ENCODE measurements at places on chromosomes 6 and 20.

DNA sequence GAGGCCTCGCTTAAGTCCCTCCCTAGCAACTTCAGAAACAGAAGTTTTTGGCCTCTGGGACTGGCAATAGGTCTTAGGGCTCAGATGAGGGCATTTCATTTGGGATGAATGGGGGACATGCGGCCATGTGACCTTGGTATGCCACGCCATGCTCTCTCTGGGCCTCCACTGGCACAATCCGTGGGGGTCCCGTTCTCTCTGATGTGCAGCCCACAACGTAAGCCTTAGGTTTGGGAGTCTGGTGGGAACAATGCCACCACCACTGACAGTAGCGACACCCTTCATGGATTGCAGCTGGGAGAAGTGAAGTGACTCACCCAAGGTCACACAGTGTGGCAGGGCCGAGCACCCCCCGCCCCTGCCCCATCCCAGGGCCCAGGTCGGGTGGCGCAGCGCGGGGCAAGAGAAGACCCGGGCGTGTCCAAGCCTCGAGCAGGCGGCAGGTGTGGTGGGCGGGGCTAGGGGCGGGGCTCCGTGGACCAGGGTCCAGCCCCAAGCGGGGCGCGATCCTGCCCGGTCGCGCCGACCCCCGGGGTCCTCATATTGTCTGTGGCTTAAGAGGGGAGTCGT lies 864 bp upstream of the CEBPB start:
- no peak for DNase-seq

GRCh38 chr20:31811796-31812728 lies 7.1 kb upstream of the MYLK2 start:
- no peak for DNase-seq

GRCh38 chr6:4676016-4676415 lies 100.2 kb upstream of the CDYL start:
- DNase-seq = no peak

DNA sequence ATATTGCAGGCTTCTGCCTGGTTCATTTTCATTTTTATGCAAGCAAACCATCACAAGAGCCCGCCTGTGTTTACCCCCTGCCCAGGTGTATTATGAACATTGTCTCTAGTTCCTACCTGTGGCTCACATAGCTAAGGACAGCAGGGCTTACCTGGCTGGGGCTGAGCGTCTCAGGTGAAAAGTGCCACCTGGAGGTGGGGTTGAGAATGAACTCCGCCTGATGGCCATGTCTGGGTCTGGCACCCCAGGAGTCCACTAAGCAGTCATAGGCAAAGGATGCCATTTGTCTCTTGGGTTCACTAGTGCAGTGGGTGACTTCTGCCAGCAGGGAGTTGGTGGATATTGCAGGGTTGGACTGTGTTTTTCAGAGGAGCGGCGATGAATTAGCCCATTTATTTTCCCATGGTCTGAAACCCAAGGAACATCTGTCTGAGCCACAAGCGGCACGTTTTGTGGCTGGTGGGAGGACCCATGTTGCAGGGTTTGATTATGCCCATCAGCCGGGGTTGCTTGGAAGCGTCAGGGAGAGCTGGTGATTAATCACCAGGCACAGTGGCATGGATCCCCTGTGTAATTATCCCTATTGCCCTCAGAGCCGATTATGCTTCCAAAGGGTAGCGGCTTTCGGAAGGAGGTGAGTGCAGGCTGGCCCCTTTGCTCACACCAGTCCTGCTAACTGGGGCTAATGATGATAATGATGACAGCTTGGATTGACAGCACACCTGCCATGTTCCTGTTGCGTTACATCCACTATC lies 92.1 kb downstream of the CDH26 start:
- no peak for DNase-seq

DNA sequence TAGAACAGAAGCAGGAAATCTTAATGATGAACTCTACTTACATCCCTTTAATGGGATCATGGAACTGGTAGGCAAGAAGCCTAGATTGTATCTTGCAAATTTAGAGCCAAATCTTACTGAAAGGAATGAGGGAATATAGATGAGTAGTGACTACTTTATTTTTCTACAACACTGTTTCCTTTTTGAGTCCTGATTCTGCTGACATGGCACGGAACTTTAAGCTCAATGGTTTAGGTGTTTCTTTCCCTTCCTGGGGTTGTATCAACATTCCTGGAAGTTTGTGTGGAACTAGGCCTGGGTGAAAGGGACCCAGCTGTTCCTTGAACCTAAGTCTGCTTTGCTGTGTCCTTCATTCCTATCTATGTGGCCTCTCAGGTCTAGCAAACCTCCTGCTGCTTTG lies 705.3 kb upstream of the FLRT3 start:
- DNase-seq = no peak

DNA sequence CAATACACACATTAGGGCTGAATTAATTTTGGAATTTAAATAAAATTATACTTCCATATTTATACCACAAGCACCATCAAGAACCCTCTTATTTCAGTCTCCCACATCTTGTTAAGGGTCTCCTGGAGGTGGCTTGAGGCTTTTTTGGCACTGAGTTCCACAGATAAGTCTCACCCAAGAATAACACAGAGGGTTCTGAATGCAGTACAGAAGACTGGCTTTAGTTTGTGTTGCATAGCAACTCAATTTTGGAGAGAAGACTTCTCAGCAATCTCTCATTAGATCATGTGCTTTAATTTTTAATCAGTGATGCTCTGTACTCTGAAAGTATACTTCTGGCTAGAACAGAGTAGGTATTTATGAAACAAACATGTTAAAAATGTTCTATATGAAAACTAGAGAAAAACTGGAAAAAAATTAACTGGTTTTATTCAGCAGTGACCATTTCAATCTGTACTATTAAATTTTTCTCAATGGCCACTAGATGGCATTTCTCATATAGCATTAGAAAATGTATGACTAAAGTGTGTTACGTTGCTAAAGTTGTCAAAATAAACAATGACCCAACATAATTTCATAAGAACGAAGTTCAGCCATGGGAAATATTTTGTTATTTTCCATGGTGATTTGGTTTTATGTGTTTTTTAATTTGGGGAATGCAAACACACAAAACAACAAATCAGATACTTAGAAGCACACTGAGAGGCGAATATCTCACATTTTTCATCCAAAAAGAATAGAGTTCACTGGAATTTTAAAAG lies 32.7 kb upstream of the MAP7 start:
- DNase-seq = no peak

GRCh38 chr6:4021854-4022695 lies 56.9 kb downstream of the FAM217A start:
- no peak for DNase-seq

GRCh38 chr6:28351493-28351925 lies 1.8 kb downstream of the ZKSCAN3 start:
- DNase-seq = no peak

- DNase-seq = no peak
Observed at GRCh38 chr20:40617594-40617993, 71.4 kb downstream of the MAFB start.

DNA sequence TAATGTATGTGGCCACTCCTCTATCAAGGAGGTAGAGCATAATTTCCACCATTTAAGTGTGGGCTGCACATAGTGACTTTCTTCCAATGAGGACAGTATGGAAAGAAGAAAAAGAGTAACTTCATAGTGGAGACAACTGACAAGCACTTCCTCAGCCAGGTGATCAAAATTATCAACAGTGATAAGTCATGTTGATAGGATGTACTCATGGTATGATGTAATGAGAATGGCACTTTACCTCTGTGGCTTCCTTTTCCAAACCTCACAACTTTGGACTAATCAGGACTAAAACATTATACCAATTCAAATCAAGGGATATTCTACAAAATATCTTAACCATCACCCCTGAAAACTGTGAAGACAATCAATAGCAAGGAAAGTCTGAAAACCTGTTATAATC lies 302.3 kb upstream of the CITED2 start:
- no peak for DNase-seq

DNA sequence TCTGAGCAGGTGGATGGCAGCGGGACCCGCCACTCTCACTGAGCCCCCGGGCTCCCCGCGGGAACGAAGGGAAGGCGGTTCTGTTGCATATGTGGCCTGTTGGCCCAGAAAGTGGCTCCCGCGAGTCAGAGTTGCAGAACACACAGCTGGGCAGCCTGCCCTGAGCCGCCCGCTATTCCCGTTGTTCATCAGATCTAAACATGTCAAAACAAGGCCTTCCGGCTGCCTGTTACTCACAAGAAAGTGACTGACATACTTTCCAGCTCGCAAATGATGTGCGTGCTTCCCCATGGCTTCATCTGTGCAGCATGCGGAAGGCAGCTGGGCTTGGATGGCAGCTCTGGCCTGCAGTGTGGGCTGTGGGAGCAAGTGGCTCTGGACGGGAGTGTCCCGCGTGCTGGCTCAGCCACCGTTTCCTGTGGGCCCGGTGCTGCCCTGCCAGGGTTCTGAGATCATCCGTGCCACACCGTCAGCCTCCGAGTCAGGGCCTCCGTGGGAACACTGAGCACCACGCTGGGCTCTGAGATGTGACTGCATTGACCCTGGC lies 227.3 kb downstream of the ERMARD start:
- DNase-seq = no peak

- no peak for DNase-seq
Observed at GRCh38 chr20:50376179-50376887, 133.8 kb upstream of the PTPN1 start.

DNA sequence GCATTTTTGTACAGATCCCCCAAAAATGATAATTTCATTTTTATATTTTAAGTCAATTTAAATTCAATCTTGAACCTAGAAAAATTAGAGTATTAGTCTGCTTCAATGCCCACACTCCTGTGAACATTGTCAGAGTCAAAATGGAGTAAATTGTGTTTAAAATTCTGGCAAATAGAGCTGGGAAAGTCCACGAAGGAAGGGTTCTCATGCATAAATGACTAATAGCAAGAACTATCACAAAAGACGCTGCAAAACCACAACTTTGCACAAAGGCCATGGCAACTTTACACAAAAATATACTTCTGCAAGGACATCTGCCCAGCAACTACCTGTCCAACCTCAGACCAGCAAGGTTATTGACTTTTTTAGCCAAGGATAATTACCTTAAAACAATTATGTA lies 203.2 kb upstream of the SMLR1 start:
- DNase-seq = no peak

- DNase-seq = no peak
Observed at GRCh38 chr20:35903843-35904242, 50.5 kb downstream of the SCAND1 start.

DNA sequence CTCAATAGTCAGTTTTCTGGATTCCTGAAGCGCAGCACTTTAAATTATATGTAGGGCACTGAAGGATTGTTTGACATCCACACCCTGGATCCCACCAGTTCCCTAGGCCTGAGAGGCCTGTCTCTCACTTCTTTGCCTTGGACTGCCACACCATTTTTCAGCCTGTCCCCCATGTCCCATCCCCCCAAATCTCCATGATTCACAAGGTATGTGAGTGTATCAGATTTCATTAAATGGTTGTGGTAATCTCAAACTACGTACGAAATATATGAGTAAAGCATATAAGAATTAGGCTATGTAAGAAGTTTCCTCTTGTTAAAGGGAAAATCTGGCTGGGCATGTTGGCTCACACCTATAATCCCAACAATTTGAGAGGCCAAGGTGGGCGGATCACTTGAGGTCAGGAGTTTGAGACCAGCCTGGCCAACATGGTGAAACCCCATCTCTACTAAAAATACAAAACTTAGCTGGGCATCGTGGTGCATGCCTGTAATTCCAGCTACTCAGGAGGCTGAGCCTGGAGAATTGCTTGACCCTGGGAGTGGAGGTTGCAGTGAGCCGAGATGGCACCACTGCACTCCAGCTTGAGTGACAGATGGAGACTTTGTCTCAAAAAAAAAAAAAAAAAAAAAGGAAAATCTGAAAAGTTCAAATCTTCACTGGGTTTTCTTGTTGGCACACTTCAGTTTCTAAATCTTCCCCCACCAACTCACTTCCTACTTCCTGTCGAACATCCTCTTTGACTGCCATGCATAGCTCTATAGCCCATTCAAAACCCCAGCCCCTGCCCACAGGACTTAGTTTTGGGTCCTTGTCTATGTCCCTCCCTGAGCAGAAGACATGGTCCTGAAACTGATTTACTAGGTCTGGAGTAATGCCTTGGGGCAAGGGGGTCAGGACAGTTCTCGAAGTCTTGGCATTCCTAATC lies 97.3 kb upstream of the SHLD1 start:
- no peak for DNase-seq
